ENCODE measurements at places on chromosomes 11 and 22.

DNA sequence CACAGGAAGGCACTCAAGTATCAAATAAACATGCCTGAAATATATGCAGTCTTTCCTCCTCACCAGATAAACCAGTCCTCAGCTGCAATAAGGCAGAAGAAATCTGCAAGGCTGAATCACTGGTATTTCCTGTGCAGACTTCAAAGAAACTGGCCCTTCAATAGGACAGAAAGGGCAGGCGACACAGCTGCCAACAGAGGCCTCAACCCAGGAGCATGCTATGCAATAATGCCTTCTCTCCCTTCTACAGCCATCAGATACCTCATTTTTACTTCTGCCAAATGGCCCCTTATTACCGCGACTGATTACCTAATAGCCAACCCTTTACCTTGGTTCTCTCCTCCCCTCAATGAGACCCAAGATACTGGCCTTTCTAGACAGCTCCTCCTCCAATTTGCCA is 8.0 kb downstream of the NUMA1 start:
- peak; percentile 9 for ATAC-seq

DNA sequence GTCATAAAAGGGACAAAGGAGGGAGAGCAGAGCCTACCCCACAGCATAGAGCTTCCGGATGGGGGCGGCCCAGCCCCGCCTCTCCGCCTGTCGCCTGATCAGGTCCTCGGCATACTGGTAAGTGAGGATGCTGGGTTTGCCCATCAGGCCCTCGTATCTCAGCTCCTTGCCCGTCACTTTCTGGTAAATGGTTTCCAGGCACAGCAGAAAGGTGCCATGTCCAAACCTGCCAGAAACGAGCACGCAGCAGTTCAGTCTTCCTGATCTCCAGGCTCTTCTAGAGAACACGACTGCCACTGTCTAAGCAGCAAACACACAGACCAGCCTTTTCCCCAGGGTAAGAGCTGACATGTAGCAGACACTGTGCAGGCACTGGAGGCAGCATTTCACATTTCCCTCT is 17.4 kb upstream of the TMEM121B start:
- no peak for ATAC-seq

DNA sequence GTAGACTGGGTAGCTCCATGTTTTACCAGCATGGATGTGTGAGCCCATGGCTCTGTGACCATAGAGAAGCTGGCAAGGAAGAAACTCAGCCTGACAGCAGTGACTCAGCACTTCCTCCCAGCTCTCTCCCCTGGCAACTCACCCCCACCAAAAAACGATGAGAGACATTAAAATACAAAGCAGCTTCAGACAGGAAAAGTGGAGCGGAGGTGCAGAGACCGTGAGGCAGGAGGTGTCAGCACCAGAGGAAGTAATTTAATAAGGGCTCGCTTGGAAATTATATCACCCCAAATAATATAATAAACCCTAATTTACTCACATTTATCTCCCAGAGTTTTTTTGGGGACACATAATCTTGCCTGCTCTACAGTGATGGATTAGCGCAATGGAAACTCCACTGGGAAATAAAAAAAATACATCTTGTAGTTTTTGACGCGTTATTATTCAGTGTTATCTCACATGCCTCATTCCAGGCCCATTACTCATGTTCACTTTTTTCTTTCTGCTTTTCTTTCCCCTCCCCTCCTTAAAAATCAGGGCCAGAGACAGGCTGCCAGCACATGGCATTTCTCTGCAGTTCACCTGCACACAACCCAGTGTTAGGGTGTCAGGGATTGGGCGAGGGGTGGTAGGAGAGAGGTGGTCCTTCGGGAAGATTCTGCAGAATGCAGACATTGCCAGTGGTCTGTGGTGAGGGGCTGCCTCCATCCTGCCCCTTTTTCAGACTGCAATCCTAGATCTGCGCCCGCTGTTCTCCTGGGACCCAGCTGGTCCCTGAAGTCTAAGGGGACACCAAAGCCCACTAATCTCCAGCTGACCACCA is 170.8 kb downstream of the BUD13 start:
- ATAC-seq: no peak

DNA sequence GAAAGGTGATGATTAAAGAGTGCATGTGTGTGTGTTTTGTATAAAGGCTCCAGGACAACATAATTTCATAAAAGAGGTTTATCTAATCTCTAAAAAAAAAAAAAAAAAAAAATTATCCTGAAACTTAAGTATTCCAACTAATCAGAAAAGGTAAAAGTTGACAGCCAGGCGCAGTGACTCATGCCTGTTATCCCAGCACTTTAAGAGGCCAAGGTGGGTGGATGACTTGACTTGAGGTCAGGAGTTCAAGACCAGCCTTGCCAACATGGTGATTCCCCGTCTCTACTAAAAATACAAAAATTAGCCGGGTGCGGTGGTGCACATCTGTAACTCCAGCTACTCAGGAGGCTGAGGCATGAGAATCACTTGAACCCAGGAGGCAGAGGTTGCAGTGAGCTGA is 632.7 kb upstream of the CHORDC1 start:
- no peak for ATAC-seq

- no peak for ATAC-seq
Measured at GRCh38 chr11:93921695-93922468, 71.5 kb upstream of the VSTM5 start.

GRCh38 chr11:46456269-46457001 is 64.9 kb upstream of the CHRM4 start:
- no peak for ATAC-seq

- no peak for ATAC-seq
Measured at GRCh38 chr11:94107363-94107762, 21.3 kb upstream of the PANX1 start.

- no peak for ATAC-seq
Measured at GRCh38 chr11:88383447-88383846, 45.9 kb upstream of the CTSC start.

- no peak for ATAC-seq
Measured at GRCh38 chr11:69866648-69867047, 47.4 kb upstream of the FGF3 start.

- ATAC-seq: no peak
Measured at GRCh38 chr22:40213478-40213877, 35.8 kb downstream of the TNRC6B start.

DNA sequence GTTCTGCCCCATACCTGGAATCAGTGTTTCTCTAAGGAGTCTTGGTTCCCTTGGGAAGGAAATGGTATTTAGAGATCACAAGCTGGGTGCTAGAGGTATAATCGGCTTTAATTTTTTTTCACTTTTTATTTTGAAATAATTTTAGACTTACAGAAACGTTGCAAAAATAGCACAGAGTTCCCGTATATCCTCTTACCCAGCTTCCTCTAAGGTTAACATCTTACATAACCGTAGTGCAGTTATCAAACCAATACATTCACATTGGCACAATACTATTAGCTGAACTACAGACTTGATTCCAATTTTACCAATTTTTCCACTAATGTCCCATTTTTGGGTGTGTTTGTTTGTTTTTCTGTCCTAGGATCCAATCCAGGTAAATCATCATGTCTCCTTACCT is 63.8 kb downstream of the RBX1 start:
- no peak for ATAC-seq

DNA sequence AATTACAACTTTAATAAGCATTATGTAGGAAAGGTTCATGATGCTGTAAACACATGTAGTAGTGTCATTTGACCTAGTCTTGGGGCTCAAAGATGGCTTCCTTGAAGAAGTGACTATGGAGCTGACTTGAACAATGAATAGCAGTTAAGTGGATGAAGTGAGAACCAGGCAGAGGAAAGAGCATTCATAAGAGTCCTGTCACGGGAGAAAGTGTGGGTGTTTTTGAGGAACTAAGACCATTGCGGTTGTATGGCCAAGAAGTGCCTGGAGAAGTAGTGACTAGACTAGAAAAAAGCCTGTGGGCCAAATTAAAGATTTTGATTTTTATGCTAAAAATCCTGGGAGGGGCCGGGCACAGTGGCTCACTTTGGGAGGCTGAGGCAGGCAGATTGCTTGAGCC is 7.2 kb upstream of the IL18BP start:
- ATAC-seq: no peak

- ATAC-seq: no peak
Measured at GRCh38 chr11:35994421-35994820, 50.6 kb downstream of the LDLRAD3 start.

GRCh38 chr11:133509924-133510697 is 22.2 kb downstream of the OPCML start:
- no peak for ATAC-seq

- ATAC-seq: no peak
Measured at GRCh38 chr22:37822079-37822833, 926 bp upstream of the GALR3 start.

DNA sequence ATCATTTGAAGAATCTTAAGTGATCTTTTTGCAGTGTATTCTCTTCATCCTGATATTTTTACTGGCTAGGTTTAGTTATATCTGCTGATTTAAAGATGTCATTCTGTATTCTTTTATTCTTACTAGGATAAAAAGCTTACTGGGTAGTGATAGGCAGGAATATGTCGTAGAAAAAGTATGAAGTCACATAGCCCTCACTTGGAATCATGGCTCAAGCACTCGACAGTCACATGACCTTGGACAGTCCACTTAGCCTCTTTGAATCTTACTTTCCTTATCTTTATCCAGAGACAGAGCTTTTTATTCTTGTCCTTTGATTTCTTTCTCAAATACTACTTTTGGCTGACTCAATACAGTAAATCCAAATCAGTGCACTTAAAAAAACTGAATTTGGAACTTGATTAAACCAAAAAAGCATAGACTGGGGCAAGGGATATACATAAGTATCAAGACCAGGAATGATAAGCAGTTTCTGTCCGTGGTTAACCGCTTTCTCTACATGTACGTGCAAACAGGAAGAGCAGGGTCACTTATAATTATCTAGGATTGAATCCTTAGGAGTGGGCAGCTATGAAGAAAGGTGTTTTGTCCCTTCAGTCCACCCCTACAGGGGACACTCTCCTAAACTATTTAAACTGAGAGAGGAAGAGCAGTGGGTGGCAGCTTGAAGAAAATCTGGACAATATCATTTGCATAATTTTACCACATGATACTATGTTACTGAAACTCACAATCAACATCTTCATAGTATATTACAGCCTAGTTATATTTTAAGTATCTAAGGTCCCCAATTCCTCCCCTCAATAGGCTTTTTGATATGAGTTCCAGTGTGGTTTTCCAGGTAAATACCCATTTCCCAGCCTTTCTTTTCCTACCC is 8.0 kb downstream of the MMP7 start:
- ATAC-seq: peak; percentile 42

DNA sequence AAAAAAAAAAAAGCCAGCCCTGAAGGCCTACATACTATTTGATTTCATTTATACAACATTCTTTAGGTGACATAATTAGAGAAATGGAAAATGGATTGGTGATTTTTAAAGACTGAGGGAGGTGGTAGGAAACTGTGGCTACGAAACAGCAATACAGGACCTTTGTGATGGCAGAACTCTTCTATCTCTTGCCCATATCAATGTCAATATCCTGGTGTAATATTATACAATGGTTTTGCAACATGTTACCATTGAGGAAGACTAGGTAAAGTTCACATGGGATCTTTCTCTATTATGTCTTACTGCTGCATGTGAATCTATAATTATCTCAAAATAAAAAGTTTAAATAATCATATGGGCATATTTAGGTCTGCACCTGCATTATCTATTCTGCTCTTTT is 371.2 kb downstream of the ETS1 start:
- ATAC-seq: no peak

DNA sequence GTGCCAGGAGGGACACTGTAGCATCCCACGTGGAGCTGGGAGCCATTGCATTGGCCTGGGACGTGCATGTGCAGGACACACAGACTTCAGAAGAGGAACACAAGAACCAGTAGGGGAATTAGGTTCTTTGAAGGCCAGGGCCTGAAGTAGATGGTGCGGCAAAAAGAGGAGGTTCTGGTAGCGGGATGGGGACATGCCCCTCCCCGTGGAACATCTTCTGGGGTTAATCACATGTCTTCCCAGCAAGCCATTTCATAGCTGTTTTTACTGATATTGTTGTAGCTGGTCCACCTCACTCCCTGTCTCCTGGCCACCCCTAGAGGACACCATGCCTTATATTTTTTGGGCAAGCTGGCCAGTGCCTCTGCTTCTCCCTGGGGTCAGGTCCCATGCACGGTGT is 74.3 kb downstream of the SCN3B start:
- no peak for ATAC-seq

GRCh38 chr22:21807544-21808529 is 59.6 kb downstream of the MAPK1 start:
- ATAC-seq: no peak

- no peak for ATAC-seq
Measured at GRCh38 chr11:33701302-33702230, 940 bp upstream of the C11orf91 start.

DNA sequence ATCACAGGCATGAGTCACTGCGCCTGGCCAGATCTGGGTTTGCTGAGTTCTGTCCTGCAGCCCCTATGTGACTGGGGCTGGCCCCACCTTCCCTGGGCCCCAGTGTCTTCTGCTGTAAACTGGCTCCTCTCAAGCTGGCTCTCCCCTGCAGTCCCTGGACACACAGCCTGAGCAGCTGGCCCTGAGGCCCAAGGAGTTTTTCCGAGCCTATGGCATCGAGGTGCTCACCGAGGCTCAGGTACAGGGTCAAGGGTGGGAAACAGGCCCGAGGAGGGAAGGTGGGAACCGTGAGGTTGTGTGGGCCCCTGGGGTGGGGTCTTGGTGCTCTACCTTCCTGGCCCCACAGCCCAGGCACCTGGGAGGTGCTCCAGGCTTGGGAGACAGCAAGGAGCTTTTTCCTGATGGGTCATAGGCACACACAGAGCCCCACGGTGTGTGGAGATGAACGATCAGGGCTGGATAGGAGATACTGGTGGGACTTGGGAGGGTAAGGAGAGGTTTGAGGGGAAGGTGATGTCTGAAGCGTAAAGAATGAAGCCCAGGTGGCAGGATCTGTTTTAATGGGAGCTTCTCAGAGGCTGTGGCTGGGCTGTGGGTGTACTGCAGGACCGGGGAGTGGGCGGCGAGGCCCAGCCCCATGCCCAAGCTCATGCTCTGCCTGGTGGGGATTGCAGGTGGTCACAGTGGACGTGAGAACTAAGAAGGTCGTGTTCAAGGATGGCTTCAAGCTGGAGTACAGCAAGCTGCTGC is 6.4 kb upstream of the LZTR1 start:
- ATAC-seq: no peak

- ATAC-seq: no peak
Measured at GRCh38 chr11:91261513-91261912, 963.1 kb upstream of the FAT3 start.

- ATAC-seq: peak; percentile 61
Measured at GRCh38 chr11:67268081-67268961, 2.0 kb downstream of the GRK2 start.

DNA sequence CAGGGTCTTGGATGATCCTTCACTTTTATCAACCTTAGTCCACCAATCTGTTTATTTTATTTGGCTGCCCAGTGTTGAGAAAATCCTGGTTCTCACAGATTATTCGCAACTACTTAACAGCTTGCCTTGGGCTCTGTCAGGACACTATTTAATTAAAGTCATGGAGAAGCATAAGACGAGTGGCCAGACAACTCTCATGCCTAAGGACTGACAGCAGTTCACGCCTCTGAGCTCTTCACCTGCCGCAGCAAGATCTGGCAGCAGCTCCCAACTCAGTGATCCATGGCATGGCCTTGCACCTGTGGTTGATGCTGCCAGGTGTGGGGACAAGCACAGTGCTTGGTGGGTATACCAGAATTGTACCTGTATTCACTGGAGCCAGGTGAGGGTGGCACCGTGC is 37.8 kb downstream of the HIRA start:
- ATAC-seq: no peak

GRCh38 chr11:66850235-66850587 is 6.7 kb upstream of the LRFN4 start:
- no peak for ATAC-seq
